Esophagus squamous epithelium (tissue), 5 donors: ENCODE measurements at places on chromosomes 2 and 18. TPM values are rescaled to one million over a fixed set of nuclear protein-coding genes. Genes with fewer than 3 reads are reported as not detected.

CD8B gene
- total RNA-seq = not detected

VIT gene
- total RNA-seq = 2.9 TPM

TUBB8B gene
- total RNA-seq = not detected

CCDC85A gene
- 0.61 TPM for total RNA-seq

POMC gene
- 3.4 TPM for total RNA-seq

IMP4 gene
- 69.2 TPM for total RNA-seq

EFEMP1 gene
- 20.8 TPM for total RNA-seq

GCG gene
- not detected for total RNA-seq

SCG2 gene
- total RNA-seq = 0.18 TPM

ANXA4 gene
- 66.4 TPM for total RNA-seq

GKN2 gene
- total RNA-seq = not detected

COLEC12 gene
- total RNA-seq = 1.4 TPM

AP1S3 gene
- 18.3 TPM for total RNA-seq

GKN1 gene
- total RNA-seq = not detected

HSBP1L1 gene
- total RNA-seq = 17.7 TPM

CPO gene
- total RNA-seq = not detected

HOXD1 gene
- total RNA-seq = not detected

DNAJC5G gene
- total RNA-seq = not detected

IL1R1 gene
- 17.3 TPM for total RNA-seq
